ENCODE measurements at places on chromosomes 2 and 18.

DNA sequence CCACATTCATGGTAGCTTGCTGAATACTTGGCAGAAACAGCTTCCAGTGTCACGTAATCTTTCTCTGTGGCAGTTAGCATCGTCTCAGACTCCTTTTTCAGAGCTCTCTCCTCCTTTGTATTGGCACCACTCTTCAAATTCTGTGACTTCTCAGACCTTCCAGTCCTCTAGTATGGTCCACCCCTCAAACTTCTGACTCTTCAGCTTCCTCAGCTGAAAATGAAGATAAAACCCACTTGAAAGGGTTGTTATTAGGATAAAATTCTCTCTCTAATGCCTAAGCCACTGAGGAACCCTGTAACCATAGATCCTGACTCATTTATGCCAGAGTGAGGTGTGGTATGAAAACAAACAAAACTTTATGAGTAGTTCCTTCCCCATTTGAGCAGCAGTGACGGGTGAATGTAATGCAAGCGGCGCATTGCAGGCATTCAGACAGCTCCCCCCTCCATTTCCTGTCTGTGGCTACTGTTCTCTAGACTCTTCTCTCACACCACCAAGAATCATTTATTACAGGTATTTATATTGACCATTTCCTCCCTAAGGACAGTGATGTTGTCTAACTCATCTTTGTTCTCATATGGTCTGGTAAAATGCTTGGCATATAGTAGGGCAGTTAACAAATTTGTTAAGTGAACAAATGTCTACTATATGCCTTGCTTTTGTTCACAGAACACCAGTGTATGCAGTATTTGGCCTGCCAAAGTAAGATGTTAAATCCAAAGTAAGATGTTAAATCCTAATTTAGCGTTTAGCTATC is 35.3 kb downstream of the GALNT1 start:
- DNase-seq, result peak; percentile 67

GRCh38 chr2:150081775-150082481 is 405.5 kb downstream of the RND3 start:
- DNase-seq, result no peak

DNA sequence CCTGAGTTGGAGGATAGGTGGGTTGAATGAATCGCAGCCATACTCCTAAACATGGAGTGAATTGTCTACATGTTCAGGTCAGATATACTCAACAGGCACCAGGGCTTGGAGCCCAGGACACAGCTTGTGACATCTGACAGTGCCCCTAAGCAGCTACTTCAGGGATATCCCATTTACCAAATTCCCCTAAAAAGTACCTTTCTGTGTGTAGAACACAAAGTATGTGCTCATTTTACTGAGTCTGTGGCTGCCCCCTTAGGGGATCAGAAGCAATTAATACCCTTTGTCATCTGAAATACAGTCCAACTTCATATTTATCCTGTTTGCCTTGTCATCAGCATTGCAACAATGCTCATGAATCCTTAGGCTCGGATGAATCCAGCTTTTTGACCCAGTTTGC is 20.8 kb downstream of the TNFRSF11A start:
- DNase-seq, result no peak

DNA sequence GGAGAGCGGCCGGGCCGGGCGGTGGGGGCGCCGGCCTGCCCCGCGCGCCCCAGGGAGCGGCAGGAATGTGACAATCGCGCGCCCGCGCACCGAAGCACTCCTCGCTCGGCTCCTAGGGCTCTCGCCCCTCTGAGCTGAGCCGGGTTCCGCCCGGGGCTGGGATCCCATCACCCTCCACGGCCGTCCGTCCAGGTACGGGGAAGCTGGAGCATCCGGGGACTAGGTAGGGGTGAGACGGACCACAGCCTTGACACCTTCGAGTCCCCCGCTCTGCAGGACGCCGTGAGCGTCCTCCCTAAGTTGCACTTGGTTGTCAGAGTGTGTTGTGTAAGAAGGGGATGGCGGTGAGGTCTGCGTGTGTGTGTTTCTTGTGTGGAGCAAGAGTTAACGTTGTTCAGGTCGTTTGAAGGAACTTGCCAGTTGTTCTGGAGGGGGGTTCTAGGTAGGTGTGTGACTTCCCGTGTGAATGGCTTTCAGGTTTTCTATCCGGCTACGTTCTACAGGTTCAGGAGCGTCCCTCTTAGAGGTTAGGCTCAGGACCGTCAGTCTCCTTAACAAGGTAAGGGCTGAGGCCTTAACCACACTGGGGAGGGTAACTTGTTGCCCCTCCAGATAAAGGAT is 393 bp downstream of the IL1R1 start:
- no peak for DNase-seq

GRCh38 chr2:222690564-222691200 is 19.2 kb downstream of the MOGAT1 start:
- peak; percentile 71 for DNase-seq

DNA sequence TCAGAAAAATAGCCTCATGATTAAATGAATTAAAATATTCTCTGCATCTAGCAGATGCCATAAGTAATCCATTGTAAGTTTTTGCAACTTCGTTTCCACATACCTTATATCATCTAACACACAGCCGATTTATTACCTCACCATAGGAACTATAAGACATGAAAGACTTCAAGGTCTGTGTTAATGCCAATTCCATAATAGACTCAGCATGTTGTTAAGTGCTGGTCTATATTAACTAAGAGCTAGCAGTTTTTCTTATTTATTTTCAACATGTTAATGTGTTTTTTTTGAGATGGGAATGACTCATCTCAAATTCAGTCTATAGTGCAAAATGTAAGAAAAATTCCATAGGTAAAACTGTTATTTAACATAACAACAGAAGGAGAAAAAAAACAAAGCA is 243.9 kb upstream of the GULP1 start:
- DNase-seq, result no peak

GRCh38 chr2:223929571-223930102 is 15.5 kb downstream of the WDFY1 start:
- DNase-seq, result peak; percentile 41

DNA sequence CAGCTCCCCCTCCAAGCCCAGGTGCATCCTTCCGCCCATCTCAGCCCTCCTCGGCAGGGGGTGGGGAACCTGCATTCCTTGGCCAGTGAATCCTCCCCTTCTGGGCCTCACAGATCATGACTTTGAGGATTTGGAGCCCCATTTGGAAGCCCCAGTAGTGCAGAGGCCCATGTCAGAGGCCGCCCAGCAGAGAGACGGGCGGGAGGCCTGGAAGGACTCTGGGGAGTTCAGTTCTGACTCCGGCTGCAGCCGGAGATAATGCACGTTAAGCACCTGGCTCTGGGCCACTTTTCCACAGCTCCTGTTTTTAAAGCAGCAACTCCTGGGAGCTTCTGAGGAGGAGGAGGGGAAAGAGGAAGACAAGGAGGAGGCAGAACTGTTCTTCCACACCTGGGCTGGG is 14.9 kb downstream of the ATOH8 start:
- no peak for DNase-seq

- no peak for DNase-seq
Observed at GRCh38 chr2:145194673-145195072, 674.8 kb upstream of the ZEB2 start.

GRCh38 chr18:6059551-6059950 is 164.2 kb upstream of the TMEM200C start:
- DNase-seq, result no peak

DNA sequence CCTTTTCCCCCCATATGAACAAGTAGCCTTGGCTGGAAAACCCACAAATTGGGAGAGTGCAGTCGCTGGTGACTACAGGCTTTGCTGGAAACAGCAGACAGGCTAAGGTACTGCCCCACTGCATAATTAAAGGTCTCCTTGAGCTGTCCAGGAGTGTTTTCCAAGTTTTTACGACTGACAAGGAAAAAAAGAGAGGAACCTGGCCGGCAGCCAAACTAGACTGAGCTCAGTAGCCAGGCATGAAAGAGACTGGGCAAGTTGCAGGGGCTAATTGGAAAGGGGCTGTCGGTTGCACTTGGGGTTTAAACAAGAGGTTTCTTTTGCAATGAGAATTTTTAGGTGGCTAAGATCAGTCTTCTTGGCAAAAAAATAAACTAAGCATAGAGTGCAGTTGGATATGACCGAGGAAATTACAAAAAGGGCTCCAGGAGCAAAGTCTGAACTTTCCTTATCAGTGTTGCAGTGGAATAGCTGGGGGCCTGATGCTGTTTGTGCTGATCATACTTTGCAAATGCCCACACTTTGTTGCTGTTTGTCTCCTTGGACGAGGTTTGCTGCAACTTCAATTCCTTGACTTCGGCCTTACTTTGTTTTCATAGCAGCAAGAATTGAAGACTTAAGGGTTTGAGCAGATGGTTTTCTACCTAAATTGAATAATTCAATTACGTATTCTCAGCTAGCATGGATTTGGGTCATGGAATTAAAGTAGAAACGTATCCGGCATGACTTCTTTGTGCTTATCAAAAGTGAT is 2.1 kb downstream of the GULP1 start:
- DNase-seq, result no peak

- DNase-seq, result no peak
Observed at GRCh38 chr2:142973822-142974207, 96.4 kb downstream of the KYNU start.

GRCh38 chr2:111986116-111986900 is 68.8 kb upstream of the TMEM87B start:
- no peak for DNase-seq

GRCh38 chr2:106096299-106097037 is 97.6 kb downstream of the UXS1 start:
- peak; percentile 54 for DNase-seq
